Psoas muscle (tissue), 8 donors: ENCODE measurements at places on chromosomes 5 and 9. TPM values are rescaled to one million over a fixed set of nuclear protein-coding genes. Genes with fewer than 3 reads are reported as not detected.

The CYLC2 gene
- polyA plus RNA-seq = not detected

The NR2F1 gene
- polyA plus RNA-seq = 1.4 TPM

The CCL28 gene
- polyA plus RNA-seq = 0.07 TPM

The COL5A1 gene
- polyA plus RNA-seq = 2.6 TPM

The CDC20B gene
- not detected for polyA plus RNA-seq

The C8G gene
- 4.5 TPM for polyA plus RNA-seq

The SLC1A3 gene
- polyA plus RNA-seq = 10.3 TPM

The ACTL7A gene
- polyA plus RNA-seq = not detected

The PCDHGA4 gene
- polyA plus RNA-seq = 0.14 TPM
